ENCODE measurements at places on chromosomes 2 and 18.

DNA sequence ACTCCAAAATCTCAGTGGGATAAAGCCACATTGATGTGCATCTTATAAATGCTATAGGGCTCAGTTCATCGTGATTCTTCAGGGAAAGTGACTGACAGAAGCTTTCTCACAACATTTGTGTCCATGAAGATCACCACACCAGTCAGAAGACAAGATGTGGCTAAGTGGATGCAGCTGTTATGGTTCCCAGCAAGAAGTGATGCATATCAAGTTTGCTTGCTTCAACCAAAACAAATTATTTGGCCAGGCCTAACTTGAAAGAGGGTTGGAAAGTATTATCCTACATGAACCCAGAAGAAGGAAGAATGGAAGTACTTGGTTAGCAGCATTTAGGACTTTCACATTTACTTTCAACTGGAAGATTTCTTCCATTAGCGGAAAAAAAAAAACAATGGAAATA is 210.0 kb upstream of the ACVR2A start:
- DNase-seq: no peak

GRCh38 chr2:239814861-239815601 is 210.1 kb downstream of the NDUFA10 start:
- DNase-seq: no peak

DNA sequence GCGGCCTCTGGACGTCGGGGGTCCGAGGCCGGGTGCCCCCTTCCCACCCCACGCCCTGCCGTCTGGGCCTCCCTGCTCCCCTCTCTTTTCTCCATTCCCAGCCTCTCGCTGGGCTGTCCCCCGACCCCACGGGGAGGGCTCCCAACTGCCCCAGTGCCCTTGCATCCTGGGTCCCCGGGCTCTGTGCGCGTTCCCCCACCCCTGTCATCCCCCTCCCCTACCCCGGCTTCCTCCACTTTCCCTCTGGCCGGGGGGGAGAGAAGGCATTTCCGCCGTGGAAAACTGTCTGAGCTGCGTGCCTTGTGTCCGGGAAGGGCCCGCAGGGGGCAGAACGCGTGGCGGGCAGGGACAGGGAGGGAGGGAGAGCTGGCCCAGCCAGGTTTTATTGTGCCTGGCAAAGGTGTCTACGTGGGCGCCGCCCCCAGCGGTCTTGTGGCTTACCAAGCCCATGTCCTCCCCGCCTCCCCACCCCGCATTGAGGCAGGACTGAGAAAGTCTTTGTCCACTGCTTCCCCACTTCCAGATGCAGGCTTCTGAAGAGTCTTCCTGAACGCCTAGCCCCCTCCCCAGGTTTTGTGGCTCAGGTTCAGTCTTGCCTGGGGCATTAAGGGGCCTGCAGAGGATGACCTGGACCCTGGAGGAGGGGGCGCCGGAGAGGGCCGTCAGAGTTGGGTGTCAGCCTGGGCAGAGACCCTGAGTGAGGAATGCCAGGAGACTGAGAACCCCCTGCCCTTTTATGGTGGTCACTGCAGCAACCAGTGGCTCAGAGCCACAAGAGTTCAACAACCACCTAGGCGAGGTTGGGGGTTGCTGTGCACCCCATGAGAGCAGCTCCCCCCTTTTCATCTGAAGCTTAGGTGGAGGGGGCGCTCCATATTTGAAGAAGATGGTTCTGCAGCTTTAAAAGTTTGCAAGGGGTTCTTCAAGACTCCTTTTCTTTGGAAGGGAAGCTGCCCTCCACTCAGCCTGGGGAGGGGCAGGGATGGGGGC is 1.3 kb downstream of the ITM2C start:
- no peak for DNase-seq

DNA sequence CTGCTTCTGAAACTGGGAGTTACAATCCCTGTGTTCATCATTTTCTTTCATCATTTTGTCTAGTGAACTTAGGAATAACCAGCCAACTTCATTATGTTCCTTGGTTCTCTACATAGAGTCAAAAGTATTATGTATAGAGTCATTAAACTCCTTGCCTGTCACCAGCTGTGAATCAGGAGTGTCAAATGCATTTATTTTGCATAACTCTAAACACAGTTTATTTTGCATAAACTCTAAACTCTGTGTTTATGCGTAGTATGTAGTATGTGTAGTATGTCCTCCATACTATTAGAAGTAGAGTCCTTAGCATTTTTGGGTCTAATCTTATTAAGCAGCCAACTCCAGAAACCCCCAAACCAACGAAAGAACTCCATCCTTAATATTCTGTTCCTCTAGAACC is 164.4 kb downstream of the EVA1A start:
- DNase-seq: no peak

DNA sequence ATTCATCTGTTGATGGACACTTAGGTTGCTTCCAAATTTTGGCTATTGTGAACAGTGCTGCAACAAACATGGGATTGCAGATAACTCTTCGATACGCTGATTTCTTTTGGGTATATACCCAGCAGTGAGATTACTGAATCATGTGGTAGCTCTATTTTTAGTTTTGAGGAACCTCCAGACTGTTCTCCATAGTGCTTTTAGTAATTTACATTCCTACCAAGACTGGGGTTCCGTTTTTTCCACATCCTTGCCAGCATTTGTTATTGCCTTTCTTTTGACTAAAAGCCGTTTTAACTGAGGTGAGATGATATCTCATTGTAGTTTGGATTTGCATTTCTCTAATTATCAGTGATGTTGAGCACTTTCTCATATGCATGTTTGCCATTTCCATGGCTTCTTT is 200.3 kb downstream of the MBD5 start:
- no peak for DNase-seq

Measured in stimulated activated CD4-positive, alpha-beta T cell treated with anti-CD3 and anti-CD28 coated beads, Interleukin-15, amount 100 ng/mL, for 48 hours (primary cell).